ENCODE measurements at places on chromosomes 5 and 9.
A peak's percentile ranks its signal among the peaks of the same experiment; 100 is the strongest.

- no peak for DNase-seq
These were observed 98.5 kb downstream of the CACNA1B start for GRCh38 chr9:137975936-137976565.

- DNase-seq: peak; percentile 47
These were observed 666.9 kb upstream of the KLF4 start for GRCh38 chr9:108156270-108156998.

DNA sequence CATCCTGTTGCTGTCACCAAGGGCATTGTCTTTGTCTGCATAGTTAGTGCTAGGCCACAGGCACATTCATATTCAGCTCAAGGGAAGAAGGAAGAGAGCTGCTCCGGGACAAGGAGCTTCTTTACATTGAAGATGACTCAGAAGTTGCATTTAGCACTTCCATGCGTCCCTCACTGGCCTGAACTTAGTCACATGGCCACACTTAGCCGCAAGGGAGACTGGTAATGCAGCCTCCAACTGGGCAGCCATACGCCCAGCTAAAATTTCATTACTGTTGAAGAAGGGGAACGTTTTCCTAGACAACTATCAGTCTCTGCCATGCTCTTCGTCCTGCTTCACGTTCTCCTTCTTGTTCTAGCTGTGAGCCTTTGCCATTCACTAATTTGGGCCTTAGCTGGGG is 20.0 kb downstream of the ACTL7B start:
- no peak for DNase-seq

GRCh38 chr9:94901019-94901363 is 174.5 kb downstream of the AOPEP start:
- DNase-seq: no peak

DNA sequence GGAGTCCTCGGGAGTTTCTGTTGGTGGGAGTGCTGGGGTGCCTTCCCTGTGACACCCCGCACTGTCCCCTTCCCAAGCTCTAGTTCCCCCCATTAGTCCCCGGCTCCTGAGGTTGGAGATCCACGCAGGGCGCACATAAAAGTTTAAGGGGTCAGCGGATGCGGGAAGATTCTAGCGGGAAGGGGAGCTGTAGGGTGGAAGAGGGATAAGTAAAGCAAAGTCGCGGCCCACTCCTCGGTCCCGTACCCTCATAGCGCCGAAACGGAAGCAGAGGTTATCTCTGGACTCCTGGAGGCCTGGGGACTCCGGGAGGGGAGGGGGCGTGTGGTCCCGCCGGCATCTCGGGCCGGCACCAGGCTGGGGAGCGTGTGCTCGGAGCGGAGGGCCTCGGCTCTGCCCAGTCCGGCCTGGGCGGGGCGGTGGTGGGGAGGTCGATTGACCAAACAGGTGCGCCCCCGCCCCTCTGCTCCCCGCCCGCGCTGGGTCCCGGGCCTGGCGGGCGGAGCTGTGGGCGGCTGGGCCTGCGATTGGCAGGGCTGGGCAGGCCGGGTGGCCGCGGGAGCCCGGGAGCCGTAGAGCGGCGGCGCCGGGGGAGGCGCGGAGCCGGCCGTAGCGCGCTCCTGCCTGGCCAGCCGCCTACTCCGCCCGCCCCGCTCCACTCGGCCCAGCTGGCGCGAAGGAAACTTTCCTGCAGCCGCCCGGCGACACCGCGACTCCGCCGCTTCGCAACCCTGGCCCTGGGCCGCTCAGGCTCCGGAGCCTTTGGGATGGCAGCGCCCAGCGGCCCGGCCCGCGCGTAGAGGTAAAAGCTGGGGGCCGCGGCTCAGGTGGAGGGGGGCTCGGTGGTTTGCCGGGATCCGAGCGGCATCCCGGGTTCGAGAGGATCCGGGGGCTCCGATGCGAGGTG is 52.2 kb upstream of the DAB2IP start:
- peak; percentile 57 for DNase-seq

DNA sequence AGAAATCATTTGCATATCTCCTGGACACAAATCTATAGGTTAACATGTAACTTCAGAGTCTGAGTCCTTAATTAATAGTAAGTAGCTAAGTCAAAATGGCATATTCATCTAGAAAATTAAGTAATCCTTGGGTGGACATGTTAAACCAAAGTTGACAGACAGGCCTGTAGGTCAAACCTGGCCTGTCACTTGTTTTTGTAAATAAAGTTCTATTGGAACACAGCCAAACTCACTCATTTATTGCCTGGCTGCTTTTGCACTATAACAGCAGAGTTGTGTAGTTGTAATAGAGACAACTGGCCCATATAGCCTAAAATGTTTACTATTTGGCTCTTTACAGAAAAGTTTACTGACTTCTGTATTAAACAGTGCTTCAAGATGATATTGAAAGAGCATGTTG is 24.6 kb upstream of the GPR21 start:
- no peak for DNase-seq

DNA sequence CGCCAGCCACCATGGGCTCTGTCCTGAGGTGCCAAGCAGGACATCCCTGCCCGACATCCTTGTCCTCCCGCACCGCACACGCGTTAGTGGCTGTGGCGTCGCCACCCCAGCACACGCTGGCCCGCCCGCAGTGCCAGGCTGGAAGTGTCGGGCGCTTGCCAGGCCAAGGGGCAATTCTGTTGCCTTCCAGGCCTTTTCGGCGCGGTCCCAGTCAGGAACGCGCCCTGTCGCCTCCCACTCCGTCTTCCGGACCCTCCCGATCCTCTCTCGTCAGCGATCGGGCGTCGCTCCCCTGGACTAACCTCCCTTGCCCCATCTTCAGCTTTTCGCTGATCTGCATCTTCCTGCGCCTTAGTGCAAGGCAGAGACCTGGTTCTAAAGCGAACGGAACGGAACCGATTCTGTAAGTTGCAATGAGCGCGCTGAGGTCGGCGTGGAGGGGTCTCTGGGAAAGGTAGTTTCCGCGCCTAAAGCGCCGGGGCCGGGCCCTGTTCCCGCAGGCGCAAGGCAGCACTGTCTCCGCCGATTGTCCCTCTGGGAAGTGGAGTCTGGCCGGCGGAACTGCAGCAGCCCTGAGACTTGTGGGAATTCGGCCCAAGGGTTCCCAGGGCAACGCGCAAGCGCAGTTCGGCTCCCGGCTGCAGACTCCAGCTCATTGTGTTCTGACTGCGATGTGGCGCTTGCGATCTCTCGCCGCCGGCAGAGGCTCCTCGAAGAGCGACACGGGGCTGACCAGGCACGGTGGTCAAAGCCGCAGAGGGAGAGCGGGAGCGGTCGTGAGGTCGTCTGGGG is at the start of gene ZNF454:
ZNF454 (plus strand) TSS at position 630 of the 792 bp plus-strand sequence. CDS start 1,594 bp downstream, outside the sequence.
- no peak for DNase-seq

DNA sequence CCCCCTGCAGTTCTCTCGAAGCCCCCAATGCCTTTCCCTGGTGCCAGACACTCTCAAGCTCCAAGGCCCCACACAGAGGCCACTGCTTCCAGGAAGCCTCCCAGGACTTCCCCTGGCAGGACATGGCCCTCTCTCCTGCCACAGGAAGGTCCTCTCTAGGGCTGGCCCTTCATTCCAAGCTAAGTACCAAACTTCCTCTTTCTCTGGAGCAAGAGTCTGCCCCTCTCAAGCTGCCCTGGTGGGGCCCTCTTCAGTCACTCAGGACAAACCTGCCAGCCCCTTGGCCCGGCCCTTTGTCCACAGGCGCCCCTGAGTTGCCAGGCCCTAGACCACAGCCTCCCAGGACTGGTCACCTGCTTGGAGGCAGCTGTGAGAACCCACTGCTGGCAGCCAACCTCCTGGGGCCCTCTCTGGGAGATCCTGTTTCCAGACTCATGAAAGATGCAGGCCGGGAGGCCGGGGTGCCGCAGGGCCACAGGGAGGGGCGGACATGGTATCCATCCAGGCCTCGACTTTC is 6.6 kb downstream of the NINJ1 start:
- no peak for DNase-seq

DNA sequence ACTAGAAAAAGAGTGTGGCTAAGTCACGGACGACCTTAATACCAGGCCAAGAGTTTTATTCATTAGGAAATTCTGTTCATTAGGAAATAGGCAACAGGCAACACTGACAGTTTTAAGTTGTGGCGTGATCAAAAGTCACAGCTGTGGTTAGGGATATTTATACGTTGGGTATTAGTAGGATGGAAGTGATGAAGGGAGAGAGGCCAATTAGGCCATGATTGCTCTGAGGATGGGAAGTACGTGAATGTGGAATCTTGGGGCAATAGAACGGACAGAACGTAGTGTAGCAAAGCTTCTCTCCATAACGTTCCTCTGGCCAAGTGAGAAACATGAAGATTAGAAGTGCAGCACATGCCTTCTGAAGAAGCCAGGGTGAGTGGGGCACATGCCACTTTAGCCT is 290.1 kb upstream of the ZNF608 start:
- no peak for DNase-seq

GRCh38 chr5:135133698-135134515 is 99.9 kb upstream of the PITX1 start:
- no peak for DNase-seq

DNA sequence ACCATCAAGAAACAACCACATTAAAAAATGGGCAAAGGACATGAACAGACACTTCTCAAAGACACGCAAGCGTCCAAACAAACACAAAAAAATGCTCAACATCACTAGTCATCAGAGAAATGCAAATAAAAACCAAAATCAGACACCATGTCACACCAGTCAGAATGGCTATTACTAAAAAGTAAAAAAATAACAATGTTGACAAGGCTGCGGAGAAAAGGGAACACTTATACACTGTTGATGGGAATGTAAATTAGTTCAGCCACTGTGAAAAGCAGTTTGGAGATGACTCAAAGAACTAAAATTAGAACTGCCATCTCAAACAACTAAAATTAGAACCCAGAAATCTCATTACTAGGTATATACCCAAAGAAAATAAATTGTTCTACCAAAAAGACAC is 80.4 kb downstream of the CAAP1 start:
- no peak for DNase-seq

DNA sequence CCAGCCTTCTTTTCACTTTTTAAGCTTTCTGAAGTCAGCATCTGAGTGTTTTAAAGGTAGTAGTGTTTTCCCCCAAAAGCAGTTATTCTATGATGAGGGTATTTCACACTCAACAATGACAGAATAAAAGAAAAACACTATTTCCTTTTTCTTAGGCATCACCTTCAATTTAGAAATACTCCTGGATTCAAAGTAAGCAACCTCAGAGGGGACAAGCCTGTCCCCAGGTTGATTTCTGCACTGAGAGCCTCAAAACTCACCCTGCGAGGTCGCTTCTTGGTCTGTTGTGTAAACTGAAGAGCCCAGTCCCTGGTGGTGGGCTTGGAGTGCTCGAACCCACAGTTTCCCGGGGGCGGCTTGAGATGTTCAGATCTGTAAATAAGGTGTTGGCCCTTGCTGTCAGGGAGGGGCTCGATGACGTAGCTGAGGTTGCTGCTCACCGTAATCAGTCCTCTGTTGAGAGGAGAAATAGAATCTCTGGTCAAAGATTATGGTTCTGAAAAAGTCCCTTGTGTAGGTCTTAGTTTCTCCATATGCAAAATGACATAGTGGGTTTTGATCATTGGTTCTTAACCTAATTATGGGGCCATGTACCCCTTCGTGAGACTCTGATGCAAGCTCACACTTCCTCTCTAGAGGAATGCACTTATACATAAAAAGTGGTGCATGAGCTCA is 55.9 kb downstream of the ADAM19 start:
- DNase-seq: no peak

DNA sequence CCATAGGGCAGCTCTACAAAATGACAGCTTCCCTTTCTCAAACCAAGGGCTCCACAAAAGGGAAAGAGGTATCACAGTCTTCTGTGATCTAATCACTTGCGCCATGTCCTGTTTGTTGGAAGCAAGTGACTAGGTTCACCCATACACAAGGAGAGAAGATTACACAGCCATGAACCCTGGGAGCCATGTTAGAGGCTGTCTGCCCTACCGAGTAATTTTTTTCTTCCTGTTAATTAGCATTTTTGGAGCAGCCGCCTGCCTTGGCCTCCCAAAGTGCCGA is 33.2 kb upstream of the GOLPH3 start:
- no peak for DNase-seq

GRCh38 chr5:161900981-161901380 is 53.1 kb downstream of the GABRA1 start:
- no peak for DNase-seq

GRCh38 chr5:89816038-89816437 is 593.5 kb downstream of the CETN3 start:
- no peak for DNase-seq

DNA sequence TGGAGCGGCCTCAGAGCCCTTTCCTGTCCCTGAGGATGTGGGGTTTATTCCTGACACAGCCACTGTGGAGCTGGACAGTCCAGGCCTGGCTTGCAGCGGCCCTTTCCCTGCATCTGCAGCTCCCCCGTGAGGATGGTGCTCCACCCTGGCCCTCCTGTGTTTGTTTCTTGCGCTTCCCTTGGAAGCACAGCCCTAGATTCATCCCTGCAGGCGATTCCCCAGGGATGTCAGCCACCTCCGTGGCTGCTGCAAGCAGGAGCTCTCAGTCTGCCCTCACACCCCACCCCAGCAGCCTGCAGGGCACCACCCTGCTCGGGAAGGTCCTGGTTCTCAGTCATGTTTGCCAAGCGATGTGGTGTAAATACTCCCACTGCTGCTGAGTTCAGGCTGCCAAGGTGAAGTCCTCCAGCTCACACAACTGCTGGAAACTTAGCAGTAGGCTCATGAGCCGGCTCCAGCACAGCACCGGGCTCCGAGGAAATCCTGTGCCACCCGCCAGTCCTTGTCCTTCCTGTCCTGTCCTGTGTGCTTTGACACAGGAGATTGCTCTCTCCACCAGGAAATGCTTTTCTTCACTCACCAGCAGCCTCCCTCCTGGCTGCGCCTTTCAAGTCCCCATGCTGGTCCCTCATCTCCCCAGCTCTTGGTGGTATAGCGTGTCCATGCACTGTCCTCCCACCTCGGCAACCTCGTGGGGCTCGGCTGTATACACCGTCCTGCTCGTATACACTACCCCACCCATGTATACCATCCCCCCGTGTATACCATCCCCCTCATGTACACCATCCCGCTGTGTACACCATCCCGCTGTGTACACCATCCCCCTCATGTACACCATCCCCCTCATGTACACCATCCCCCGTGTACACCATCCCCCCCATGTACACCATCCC is 16.2 kb downstream of the ROPN1L start:
- DNase-seq: no peak

- no peak for DNase-seq
These were observed 69.8 kb downstream of the NIPSNAP3B start for GRCh38 chr9:104833696-104834095.

GRCh38 chr9:134895908-134896833 is 15.6 kb downstream of the FCN2 start:
- peak; percentile 21 for DNase-seq

DNA sequence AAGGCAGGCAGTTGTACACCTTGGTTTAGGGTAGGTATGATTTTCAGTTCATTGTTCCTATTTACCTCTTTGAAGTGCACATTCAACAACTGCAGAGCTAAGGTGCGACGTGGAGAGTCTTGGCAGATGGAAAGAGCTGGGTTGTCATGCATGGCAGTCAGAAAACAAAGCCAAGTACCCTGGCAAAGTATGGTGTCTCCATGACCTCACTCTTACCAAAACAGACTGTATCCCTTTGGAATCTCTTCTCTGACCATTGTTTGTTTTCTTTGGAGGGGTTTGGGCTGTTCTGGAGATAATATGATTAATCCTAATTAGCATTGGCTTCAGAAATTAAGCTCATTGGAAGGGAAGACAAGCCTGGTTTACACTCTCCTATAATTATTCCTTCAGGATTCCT is 665.7 kb downstream of the DNAH5 start:
- DNase-seq: no peak

- no peak for DNase-seq
These were observed 5.1 kb downstream of the IQGAP2 start for GRCh38 chr5:76408104-76408654.

GRCh38 chr9:34121996-34122395 is 4.5 kb downstream of the DCAF12 start:
- DNase-seq: no peak

- DNase-seq: peak; percentile 40
These were observed 186.3 kb downstream of the KDM4C start for GRCh38 chr9:6944093-6944551.

- DNase-seq: no peak
These were observed 410.6 kb upstream of the DAB2 start for GRCh38 chr5:39835371-39835770.
